ENCODE measurements at places on chromosomes 12 and 14.

DNA sequence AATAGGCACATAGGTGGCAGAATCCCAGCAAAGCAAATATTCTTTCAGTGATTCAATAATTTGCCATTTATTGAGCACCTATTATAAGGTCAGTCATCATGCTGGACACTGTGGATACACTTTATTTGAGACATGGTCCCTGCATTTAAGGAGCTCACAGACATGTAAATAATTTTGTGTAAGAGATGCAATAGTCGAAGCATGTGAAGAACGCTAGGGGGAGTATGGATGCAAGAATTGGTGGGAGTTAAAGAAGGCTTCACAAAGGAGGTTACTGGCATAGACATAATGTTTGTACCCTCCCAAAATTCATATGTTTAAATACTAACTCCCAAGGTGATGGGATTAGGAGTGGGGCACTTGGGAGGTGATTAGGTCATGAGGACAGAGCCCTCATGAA, 260.6 kb upstream of the GARIN6 start:
- no peak for DNase-seq

- DNase-seq: no peak
Observed at GRCh38 chr14:93319958-93320357, 12.9 kb downstream of the BTBD7 start.

DNA sequence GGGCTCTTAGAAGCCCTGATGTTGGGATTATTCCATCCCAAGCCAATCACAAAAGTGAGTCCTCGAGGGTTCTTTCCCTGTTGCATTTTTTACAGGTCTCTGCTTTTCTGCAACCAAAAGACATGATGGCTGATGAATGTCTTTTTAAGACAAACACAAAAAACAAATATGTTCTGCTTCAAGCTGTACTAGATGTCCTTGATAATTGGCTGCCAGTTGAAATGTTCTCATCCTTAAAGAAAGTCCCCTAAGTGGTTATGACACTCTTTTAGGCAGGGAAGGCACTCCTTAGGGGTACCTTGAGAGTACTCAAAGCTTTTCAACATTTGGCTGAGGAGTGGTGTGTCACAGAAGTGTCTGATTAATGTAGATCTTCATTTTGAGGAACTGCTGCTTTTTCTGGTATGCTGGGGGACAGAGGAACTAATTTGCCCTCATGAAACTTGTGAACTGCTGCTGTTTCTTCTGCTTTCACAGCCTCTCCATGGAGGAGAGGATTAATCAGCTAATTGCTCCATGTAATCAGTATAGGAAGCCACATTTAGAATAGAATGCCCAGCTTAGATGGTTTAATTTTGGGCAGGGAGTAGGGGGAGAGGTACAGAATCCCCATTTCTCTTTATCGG, 22.8 kb upstream of the IGF1 start:
- no peak for DNase-seq

DNA sequence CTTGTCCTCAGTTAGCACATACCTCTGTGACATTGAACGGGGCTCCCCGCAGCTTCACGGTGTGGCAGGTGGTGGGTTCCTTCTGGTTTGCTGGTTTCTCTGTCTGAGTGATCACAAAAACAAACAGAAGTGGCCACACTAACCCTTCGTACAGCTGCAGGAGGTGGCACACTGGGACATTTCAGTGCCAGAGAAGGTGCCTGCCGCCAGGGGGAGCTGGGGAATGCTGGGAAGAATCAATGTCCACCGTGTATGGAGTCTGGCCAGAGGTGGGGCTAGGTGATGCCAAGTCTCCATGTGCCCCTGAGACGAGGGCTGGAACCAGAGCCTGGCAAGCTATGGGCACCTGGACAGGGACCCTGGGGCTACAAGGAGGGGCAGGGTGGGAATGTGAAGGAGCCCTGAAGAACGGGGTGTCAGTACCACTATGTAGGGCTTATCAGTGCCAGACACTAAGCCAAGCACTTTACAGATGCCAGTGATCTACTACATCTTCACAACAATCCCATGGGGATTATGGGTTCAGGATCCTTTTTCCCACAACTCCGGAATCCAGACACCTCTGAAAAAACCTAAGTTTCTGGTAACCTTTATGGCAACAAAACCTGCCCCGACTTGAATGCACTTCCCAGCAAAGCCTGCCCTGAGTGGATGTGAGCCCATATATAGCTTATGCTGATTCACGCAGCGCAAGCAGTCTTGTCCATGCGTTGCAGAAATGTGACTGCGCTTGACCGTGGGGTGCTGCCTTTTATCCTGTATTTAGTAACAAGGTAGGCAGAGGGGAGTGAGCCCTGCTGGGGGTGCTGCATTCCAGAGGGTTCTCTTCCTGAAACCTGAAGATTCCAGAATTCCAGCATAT, 10.8 kb downstream of the RBM19 start:
- no peak for DNase-seq

- DNase-seq: no peak
Observed at GRCh38 chr14:61347826-61348443, 26.6 kb downstream of the PRKCH start.

- DNase-seq: no peak
Observed at GRCh38 chr12:101859664-101860607, 17.4 kb upstream of the DRAM1 start.

DNA sequence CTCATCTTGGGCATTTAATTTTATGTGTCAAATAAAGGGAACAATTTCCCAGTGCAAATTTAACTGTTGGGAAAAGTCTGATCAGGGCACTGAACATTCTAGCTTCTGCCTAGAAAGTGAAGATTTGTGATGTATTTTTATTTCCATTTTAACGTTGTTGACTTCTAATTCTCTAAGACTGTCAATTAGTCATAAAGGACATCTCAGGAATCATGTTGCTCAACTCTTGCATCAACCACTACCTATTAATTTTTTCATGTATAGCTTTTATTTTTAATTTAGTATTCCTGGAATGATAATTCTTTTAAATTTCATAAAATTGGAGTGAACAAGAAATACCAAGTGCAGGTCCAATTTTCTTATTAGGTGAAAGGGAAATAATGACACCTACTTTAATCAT, 87.9 kb upstream of the METAP2 start:
- DNase-seq: no peak

DNA sequence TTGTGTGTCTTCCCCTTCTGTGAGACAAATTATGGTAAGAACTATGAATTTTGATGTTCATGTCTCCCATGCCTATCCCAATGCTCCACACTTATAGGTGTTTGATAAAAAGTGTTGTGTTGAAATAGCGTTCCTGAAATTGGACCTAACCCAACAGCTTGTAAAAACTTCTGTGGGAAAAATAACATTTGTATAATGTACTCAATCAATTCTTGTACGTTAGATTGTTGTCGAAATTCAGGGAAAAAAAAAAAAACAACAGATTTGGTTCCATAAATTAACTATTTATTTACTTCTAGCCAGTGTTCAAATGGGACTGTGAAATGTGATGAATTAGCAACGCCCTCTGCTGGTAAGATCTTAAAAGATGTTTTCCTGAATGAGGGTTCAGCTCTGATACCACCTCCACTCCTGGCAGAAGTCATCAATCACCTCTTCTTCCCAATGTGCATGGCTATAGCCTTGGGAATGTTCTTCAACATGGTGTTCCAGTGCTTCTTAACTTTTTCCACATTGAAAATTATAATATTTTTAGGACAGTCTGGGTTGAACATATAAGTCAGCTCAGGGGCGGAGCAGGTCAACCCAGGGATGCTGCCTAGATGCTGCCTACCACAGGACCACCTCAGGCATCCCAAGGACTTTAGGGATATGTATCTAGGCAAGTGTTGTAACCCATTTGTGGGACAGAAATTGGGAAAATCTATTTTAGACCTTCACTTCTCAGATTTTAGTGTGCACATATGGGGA, 170.6 kb downstream of the OTOGL start:
- no peak for DNase-seq

DNA sequence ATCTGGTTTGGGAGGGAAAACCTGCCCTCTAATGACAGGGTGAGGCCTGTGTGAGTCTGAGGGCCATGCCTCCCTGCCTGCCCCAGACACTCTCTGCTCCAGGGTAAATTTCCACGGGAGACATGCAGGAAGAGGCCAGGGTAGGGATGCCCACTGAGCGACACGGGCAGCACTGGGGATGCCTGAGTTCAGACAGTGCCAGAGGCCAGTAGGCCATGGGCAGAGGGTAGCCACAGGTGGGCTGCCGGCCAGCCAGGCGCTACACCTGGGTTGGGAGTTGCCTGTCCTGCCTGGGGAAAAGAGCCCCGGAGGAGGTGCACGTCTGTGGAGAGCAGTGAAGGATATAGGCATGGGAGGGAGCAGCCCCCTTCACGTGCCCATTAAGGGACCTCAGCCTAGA, 3.6 kb downstream of the SERPINA12 start:
- DNase-seq: no peak
